Mucosa of descending colon (tissue), 3 donors: ENCODE measurements at places on chromosomes 12 and 14.

GRCh38 chr12:54590978-54591591 lies 2.6 kb upstream of the PPP1R1A start:
- DNase-seq: no peak

DNA sequence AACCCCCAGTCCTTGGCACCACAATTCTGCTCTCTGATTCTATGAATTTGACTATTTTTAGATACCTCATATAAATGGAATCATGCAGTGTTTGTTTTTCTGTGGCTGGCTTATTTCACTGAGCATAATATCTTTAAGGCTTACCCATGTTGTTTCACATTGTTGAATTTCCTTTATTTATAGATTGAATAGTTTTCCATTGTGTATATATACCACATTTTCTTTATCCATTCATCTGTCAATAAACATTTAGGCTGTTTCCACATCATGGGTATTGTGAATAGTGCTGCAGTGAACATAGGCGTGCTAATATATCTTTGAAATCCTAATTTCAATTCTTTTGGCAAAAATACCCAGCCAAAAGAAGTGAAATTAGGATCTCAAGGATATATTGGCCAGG lies 126.7 kb upstream of the SLC38A2 start:
- no peak for DNase-seq

DNA sequence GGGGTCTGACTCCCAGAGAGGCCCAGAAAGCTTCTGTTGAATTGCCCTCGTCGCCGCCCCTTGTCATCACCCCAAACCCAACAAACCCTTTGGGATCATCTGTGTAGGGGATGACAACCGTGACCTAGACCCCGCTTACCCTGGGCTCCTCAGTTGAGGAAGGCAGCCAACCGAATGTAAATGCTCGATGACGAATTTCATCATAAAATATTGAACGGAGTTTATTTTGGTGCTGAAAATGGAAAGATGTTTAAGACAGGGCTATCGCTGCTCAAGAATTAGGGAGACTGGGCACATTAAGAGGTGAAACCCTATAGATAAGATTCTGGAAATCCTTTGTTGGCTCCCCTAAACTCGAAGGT lies 512 bp downstream of the ACTR10 start:
- DNase-seq: no peak

DNA sequence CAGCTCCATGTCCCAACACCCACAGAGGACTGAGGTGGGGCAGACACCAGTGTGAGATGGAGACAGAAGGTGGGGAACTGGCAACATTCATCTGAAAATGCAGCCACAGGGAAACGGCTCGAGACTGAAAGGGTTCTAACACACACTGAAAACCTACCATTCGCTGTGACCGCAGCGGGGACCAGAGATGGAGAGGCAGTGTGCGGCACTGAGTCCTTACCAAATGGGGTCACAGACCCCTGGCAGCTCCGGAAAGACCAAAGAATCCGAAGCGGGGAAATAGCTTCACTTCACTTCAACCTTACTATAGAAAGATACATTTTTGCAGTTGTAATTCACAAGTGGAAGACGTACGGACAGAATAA lies 9.6 kb downstream of the BAG5 start:
- DNase-seq: no peak

GRCh38 chr14:64623554-64624165 lies 73.9 kb downstream of the PPP1R36 start:
- DNase-seq: no peak

DNA sequence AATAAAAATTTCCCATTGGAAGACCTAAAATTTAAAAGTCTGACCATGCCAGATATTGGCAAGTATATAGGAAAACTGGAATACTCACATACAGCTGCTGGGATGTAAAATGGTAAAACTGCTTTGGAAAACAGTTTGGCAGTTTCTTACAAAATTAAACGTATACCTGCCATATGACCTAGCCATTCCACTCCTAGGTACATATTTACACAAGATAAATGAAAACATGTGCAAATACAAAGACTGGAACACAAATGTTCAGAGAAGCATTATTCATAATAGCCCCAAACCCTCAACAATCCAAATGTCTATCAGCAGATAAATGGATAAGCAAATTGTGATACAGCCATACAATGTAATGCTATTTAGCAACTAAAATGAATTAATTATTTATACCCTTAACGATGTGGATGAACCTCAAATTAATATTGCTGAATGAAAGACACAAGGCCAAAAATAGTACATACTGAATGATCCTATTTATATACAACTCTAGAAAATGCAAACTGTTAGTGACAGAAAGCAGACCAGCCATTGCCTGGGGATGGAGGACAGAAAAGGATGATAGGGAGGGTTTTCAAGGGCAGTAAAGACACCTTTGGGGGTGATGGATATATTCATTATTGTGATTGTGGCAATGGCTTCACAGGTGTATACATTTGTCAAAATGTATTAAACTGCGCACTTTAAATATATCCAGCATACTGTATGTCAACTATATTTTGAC lies 21.3 kb upstream of the TCP11L2 start:
- DNase-seq: no peak

GRCh38 chr12:96208801-96209549 lies 14.8 kb downstream of the ELK3 start:
- DNase-seq: peak; percentile 60

- DNase-seq: no peak
These were observed 552.6 kb upstream of the ATP2B1 start for GRCh38 chr12:90261283-90261682.

- DNase-seq: no peak
These were observed 17.9 kb downstream of the PROX2 start for GRCh38 chr14:74858022-74858421.

- peak; percentile 78 for DNase-seq
These were observed 17.4 kb downstream of the CEP170B start for GRCh38 chr14:104882325-104882973.

DNA sequence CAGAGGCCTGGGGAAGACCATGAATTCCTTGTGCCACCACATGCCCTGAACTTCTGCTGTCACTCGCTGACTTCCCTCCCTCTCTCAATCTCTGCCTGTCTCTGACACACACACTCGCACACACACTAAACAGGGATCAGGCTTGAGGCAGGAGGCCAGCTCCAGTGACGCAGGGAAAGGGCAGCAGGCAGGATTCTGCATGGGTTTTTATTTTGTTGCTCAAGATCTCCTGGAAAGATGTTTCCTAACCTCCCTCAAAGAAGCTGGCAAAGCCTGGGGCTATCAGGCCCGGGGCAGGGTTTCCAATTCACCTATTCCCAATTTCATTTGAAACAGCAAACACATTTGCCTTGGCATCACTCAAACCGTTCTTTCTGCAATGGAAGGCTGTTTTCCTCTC lies 27.7 kb upstream of the PEX5 start:
- DNase-seq: no peak

DNA sequence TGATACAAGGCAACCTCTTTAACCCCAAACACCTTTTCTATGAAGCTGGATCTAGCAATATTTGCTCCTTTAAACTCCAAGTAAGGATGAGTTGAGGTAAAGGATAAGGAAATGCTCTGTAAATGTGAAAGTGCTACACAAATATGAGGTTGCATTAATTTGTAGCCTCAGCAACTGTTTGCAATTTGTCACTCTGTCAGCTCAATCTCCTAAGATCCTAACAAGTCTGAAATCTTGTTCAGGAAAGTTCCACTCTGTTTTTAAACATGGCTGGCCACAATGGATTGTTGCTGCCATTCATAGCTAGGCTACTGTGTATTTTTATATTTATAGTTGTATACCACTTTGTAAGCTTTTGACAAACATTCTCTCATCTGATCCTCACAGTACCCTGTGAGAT lies 51.3 kb downstream of the SCN8A start:
- DNase-seq: no peak

DNA sequence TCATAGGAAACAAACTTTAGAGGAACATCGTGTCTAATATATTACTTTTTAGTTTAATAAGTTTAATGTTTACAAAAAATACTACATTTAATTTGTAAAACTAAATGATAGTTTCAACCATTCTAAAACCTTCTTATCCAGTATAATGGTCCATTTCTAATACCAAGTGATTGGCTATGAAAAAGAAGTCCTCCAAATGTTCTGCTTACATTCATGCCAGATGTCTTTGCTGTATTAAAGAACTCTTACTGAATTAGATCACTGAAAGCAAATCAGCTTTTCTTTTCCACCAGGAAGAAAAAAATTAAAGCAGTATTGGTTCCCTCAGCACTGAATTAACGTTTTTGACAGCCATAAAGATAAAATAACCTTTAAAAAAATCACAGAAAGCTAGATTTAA lies 3.7 kb downstream of the NOVA1 start:
- no peak for DNase-seq

GRCh38 chr14:99532310-99532709 lies 51.1 kb downstream of the CCNK start:
- no peak for DNase-seq

- no peak for DNase-seq
These were observed 57.9 kb downstream of the OTX2 start for GRCh38 chr14:56752428-56752827.

DNA sequence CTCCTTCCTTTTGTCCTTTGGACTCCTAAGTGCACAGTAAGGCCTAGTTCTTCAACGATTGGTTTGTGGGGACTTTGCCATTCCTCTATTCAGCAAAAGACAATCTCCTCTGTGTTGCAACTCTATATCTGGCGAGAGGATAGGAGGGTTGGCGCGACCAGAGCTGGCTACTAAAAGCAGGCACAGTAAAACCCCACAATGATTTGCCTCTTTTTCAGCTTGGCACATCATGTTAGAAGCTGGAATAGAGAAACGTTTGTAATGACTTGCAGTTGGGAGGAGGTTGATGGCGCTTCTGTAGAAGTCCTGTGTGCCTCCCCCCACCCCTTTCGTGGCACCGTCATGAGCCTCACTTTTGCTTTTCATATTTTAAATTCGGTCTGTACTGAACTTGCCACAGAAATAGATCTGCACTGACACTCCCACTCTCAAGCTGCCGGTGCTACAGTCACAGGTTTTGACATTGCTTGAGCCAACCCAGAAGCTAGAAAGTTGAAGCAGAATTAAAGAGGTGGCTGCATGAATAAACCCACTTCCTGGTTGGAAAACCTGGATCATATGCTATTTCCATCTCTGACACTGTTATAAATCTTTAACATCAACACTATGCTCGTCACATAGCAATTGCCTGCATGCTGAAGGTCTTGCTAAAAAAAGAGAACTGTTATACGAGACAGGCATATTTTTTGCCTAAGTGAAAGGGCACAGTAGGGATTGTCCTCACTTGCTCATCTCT lies 315.3 kb upstream of the PRICKLE1 start:
- DNase-seq: no peak

DNA sequence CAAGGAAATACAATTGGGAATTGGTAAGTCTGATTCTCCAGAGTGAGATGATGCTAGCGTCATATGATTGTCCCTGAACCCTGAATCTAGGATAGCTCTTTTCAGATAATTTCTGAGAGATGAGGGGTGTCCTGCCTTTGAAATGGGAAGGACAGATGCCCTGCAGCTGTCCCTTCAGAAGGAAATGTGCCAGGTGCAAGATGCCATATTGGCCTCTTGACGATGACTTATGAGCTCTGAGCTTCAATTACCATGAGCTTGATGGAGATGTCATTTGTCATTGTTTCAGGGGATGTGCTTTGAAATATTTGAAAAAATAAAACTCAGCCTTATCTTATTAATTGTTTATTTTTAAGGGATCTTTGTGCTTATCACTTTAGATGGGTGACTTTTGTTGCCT lies 185.1 kb downstream of the DACT1 start:
- DNase-seq: no peak

DNA sequence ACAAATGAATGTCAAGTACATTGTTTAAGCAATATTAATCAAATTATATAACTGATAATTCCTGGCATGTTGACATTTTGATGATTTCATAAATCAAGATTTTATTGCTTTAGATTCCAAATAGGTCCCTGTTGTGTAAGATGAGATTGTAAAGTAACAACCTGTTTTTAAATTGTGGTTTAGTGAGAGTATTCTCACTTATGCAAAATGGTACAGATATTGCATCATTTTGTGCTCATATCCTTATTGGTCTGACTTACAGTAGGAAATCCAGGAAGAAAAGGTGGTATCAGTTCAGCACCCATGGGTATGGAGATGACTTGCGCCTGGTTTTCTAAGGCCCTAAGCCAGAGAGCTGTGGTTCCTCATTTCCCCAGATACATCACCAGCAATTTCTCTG lies 165.5 kb downstream of the KIF21A start:
- no peak for DNase-seq

- DNase-seq: no peak
These were observed 11.6 kb downstream of the STX2 start for GRCh38 chr12:130827432-130827831.

GRCh38 chr12:105335856-105336255 lies 5.4 kb downstream of the C12orf75 start:
- no peak for DNase-seq

- DNase-seq: no peak
These were observed 128.5 kb upstream of the RGS6 start for GRCh38 chr14:71803539-71804260.

DNA sequence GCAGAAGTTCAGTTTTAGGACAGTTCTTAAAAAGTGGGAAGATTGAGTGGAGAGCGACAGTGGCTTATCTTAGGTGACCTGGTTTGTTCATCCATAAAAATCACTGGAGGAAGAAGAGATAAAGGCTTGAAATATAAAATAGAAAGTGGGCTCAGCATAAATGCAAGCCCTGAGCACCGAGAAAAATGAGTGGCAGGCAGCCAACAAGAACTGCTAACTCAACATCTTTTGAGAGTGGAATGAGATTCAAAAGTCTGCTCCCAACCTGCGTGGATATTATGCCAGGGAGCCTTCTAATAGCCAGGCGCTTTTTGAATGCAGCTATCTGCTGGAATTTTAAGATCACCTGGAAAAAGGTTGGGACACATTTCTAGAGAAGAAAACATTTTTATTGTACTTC lies 666.5 kb downstream of the FLRT2 start:
- no peak for DNase-seq

- no peak for DNase-seq
These were observed 3.3 kb downstream of the CSRNP2 start for GRCh38 chr12:51080136-51080535.

- peak; percentile 47 for DNase-seq
These were observed 44.3 kb downstream of the SPRING1 start for GRCh38 chr12:116693286-116694227.

- DNase-seq: peak; percentile 66
These were observed 490 bp downstream of the PRORP start for GRCh38 chr14:35122696-35123387.

DNA sequence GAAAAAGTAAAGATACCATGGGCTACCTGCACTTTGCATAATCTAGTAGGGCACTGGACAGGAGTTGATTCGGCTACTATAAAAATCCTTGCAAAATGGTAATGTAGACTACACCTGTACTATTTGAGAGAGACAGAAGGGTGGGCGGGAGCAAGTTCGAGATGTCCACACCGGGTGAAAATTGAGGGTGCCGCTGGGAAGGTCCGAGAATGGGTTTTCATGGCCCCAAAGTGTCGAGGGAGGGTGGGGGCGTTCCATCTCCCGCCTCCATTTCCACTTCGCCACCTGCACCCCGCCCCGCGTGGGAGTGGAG lies 648 bp downstream of the SNX6 start:
- no peak for DNase-seq
